ENCODE measurements at places on chromosomes 4 and X.

- DNase-seq: no peak
These were observed 12.7 kb upstream of the CD38 start for GRCh38 chr4:15765391-15765790.

DNA sequence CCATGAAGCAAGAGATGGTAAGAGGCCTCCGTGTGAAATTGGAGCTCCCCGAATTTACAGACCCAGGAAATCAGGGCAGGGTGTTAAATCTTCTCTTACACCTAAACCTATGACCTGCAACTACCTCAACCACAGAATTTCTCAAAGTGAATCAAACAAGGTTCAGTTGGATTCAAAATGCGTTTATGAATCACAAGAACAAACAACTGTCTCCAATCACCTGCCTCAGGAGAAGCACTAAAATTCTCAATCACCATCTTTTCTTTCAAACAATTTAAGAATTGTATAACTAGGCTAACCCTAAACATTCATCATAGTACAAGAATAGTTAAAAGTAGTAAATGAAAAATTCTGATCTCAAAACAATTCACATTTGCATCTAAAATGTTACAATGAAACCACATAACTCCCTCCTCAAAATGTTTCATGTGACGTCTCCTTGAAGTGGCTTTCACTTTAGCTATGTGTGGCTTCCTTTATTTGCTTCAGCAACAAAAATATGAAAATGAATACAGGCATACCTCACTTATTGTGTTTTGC, 19.2 kb downstream of the PPP3CA start:
- DNase-seq: no peak

- DNase-seq: no peak
These were observed 58.9 kb downstream of the ARX start for GRCh38 chrX:24956828-24957227.

- DNase-seq: no peak
These were observed 26.1 kb downstream of the ACOX3 start for GRCh38 chr4:8414377-8414776.

DNA sequence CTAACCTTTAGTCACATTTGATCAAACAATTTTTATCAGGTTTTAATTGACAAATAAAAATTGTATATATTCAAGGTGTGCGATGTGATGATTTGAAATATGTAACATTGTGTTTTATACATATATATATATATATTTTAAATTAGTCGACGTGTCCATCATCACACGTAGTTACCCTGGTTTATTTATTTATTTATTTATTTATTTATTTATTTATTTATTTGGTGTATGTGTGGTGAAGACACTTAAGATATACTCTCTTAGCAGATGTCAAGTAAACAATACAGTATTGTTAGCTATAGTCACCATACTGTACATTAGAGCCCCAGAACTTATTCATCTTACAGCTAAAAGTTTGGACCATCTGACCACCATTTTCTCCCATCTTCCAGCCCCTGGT, 224.9 kb upstream of the HHIP start:
- no peak for DNase-seq

DNA sequence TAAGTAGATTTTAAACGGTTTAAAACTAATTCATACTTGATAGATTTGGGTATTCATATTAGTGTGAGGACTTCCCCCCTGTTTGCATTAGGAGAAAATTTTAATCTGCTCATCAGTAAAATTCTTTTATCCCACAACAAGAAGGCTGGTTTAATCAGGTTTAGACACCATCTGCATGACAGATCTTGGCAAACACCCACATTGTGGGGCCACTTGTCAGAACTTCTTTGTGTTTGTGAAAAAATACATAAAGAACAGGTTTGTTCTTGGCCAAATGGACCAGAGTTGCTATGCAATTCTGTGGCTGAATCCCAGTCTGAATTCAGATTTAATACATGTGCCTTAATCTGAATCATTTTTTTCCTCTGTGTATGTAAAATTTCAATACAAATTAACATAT, 121.1 kb downstream of the REPS2 start:
- DNase-seq: no peak

DNA sequence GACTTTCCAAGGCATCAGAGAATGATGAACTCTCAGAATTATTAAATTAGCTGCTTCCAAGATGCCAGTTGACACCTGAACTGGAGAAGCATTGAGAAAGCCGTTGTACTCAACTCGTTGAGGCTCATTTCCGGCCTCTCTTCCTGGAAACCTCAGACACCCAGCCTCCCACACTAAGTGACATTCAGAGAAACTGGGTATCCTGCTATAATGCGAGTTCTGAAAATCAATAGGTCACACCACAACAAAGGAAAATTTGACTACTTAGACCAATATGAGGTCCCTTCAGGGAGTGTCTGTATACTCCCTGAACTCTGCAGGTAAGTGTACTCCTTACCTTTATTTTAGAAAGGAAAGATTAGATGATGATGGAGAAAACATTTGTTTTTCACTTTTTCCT, 51.2 kb downstream of the ENPEP start:
- no peak for DNase-seq

DNA sequence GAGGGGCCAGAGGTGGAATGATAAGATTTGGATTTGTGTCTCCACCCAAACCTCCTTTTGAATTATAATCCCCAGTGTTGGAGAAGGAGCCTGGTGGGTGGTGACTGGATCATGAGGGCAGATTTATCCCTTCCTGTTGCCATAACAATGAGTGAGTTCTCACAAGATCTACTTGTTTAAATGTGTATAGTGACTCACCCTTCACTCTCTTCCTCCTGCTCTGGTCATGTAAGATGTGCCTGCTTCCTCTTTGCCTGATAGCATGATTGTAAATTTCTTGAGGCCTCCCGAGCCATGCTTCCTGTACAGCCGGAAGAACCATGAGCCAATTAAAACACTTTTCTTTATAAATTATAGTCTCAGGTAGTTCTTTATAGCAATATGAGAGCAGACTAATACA, 348.6 kb downstream of the AR start:
- no peak for DNase-seq

DNA sequence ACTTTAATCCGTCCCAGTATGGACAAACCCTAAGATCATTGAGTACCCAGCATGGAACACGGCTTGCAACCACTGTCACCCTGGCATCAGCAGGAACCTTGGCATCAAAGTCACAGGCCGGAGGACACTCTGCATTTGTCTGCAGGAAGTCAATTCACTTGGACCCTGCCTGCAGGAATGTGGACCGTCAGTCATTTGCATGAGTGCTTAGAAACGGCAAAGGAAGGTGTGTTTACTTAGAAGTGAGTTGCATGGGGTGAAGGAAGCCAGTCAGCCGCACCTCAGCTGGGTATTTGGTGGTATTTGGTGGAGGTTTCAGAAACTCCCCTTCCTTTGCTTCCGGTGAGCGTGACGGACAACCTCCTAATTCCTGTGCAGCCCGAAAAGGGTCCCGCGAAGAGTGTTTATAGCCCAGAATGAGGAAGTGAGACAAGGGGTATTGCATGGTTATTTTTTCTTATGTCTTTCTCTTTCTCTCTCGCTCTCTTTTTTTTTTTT, 15.5 kb downstream of the P2RY8 start:
- DNase-seq: no peak

Data from HCEC 1CT (cell line).